ENCODE measurements at places on chromosomes 4 and X. TPM values are rescaled to one million over a fixed set of nuclear protein-coding genes. Genes with fewer than 3 reads are reported as not detected.

- no peak for DNase-seq
Measured at GRCh38 chr4:26866781-26867180, 6.1 kb downstream of the STIM2 start.

- DNase-seq: peak; percentile 58
Measured at GRCh38 chrX:129706400-129707072, 32.2 kb upstream of the XPNPEP2 start.

DNA sequence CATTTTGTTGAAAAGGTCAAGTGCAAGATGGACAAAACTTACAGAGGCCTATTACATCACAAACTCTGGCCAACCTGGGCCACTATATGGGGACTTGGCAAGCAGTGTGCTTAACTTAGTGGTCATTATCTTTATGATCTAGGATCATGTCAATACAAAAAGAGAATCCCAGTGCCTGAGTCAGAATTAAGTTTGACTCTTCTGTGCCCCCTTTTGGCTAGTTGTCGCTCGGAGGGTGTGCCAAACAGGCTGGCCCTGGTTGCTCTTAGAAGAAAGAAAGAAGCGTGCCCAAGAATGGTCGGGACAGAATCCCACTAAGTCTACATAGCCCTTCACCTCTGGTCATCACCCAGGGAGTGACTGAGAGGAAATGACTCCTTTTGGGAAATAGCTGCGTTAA lies 100.1 kb downstream of the EIF4E start:
- peak; percentile 42 for DNase-seq

The MID1 gene
- 10.0 TPM for total RNA-seq

DNA sequence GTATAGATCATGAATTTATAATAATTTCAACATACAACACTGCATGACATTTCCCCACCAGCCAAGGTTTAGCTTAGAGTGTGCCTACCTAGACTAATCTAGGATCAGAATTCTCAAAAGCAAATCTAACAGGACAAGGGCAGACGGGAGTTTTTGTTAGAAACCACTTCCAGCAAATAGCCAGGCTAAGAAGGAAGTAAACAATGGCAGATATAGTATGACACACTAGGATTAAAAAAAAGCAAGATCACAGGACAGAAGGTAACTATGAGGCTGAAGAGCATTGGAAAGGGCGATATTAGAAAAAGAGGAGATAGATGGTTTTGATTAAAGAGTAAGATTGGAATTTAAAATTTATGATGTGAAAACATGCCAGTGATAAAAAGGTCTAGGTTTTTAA lies 124.8 kb downstream of the LRBA start:
- no peak for DNase-seq

DNA sequence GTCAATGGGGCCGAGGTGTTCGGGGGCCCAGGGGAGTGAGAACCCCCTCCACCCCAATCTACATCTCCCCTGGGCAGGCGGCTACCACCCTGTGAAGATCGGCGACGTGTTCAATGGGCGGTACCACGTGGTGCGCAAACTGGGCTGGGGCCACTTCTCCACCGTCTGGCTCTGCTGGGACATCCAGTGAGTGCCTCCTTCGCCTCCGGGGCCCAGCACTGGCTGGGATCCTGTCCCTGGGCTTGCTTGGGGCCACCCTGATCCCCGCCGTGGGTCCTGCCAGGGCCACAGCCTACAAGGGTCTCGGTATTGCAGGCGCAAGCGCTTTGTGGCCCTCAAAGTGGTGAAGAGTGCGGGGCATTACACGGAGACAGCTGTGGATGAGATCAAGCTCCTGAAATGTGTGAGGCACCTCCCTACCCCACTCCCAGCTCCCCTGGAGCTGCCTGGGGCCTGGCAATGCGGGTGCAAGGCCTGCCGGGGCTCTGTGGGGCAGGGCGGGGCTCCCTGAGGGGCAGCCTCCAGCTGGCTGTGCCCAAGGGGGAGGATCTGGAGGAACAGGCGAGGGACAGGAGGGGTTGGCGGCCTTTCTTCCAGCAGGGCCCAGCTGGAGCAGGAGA lies 697 bp downstream of the SRPK3 start:
- no peak for DNase-seq

The AMMECR1 gene
- total RNA-seq: 27.0 TPM

DNA sequence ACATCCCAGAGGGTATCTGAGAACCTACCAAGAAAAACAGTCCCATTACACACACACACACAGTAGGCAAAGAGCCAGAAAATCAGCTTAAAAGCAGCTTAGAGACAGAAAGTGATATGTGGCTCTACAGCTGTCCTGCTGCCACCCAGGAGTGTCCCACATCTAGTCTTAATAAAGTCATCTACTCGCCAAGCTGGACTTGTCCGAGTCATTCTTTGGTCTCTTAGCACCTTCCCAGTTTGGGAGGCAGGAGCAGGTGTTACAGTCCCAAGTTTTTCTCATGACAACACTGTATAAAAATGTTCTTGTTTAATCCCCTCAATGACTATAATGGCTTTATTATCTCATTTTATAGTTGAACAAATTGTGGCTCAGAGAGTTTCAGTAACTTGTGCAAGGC lies 252.5 kb upstream of the CASK start:
- no peak for DNase-seq

DNA sequence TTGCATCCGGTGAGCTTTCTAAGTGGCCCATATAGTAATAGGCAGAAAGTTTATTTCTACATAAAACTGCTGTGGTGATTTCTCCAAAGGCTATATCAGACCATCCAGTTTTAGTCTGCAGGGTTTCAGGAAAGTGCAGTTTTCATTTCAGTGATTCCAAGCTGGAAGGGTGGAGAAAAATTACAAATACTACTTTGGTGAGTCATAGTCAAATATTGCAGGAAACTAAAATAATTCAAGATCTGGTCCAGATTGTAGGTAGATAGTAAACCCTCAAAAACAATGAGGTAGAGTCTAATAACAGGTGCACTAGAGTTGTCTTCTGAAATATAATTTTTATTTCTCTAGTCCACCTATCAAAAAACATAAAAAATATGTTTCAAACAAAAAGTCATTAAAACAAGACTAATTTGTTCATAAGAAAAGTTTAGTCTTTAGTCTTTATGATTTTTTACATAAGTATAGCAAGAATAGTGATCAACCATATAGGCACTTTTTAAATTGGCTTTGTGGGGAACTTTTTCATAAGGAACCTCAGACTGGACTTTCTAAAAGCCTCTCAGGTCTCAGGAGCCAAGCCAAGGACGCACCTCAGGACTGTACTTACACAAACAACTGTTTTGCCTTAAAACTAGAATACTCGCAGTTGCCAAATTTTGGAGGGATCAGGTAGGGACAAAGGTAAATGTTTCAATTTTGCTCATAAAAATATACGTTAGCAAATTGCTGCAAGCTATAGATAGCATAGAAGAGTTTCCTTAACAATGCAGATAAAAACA lies 101.8 kb upstream of the TLR3 start:
- DNase-seq: no peak

DNA sequence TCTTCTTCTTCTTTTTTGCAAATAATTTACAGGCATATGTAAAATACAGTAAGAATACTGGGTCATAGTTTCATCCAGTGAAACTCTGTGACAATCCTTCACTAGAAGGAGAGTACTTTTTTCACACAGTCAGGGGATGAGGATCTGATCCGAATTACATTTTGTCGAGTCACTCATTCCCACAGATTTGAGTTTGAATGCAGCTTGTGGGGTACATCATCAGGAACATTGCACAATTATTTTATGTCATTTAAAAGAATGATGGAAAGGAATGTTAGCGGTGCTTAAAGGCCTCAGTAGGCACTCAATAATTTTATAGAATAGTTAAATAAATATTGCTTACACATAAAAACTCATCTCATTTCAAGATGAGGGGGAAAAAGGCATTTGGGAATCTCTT lies 88.6 kb downstream of the CHRNA9 start:
- peak; percentile 19 for DNase-seq

The BTC gene
- 4.0 TPM for total RNA-seq

DNA sequence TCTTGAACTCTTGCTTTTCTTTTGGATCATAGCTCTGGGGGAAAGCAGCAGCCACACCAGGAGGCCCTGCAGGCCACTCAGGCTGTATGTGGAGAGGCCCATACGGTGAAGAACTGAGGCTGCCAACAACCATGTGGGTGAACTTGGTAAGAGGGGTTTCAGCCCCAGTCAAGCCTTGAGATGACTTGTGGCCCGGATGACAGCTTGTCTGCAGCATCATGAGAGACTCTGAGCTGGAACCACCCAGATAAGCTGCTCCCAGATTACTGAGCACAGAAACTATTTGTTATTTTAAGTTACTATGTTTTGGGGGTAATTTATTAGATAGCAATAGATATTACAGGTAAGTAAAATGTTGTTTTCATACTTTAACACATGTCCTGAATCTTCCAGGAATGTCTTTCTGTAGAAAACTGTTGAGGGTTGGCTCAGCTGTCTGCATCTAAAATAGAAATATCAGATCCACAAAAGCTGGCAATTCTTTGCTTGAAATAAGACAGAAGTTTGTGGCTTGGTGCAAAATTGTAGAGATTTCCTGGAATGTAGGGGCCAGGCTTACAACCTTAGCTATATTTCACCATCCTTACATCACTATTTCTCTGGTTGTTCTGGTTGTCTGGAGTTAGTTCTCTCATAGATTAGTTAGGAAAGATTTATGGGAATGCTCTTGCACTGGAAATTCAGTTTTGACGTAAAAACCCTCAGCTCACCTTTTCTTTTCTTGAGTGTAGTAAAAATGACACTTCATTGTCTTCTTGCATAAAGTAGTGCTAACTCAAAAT lies 272.1 kb downstream of the RAPGEF2 start:
- DNase-seq: no peak

The NPY2R gene
- total RNA-seq: not detected

The EMCN gene
- total RNA-seq: not detected
